ENCODE measurements at places on chromosomes 6 and 20.

DNA sequence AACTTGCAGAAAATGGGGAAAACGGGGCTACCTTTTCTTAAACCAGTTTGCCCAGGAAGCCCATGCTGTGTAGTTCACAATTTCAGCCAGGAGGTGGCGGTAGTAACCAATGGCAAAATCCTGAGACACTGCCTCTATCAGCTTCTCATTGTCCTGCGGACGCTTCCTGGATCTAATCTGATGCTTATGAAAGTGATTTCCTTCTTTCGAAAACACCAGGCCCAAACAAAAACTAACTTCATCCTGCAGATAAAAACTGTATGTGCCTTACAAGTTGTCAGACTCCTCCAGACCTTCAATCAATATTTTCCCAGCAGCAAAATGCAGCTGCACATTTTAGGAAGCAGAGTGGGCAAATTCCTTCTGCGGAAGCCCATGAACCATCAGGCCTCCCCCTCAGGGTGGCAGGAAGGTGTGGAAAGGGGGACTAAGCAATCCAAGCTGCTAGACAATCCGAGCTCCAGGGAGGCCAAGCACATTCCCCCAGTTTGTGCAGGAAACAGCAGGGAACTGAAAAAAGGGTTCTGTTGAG lies 88.5 kb downstream of the LY86 start:
- DNase-seq, result peak; percentile 61

DNA sequence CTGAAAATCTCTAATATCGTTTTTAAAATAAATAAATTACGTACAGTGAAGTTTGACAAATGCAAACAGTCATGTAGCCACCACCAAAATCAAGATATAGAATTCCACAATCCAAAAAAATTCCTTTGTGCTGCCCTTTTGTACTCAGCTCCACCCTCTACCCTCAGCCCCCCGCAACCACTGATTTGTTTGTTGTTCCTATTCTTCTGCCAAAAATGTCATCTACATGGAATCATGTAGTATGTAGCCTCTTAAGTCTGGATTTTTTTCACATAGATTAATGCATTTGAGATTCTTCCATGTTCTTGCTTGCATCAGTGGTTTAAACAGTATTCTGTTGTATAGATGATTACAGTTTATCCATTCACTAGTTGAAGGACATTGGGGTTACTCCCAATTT lies 8.5 kb upstream of the REPS1 start:
- no peak for DNase-seq

- no peak for DNase-seq
Measured at GRCh38 chr6:6943421-6943820, 164.3 kb upstream of the RREB1 start.

GRCh38 chr6:134553936-134554335 lies 236.0 kb upstream of the SGK1 start:
- no peak for DNase-seq

- DNase-seq, result no peak
Measured at GRCh38 chr6:34897716-34898115, 8.7 kb downstream of the ANKS1A start.

- no peak for DNase-seq
Measured at GRCh38 chr6:73690056-73690455, 5.9 kb upstream of the CD109 start.

GRCh38 chr6:14584450-14584849 lies 466.9 kb downstream of the CD83 start:
- no peak for DNase-seq

DNA sequence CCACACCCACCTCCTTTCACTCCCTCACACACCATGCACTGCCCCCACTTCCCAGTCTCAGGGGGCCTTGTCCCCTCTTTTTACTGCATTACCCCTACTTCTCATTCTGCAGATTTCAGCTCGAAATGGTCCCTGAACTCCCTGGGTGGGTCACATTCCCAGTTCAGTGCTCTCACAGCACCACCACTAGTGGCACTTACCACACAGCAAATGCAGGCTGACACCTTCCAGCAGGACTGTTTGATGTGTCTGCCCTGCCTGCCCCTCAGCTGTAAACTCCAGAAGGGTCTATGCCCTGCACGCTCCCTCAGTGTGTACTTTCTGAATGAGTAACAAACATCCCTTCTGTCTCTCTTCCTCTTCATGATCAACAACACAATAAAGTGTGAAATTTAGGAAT lies 4.0 kb downstream of the DYNLT1 start:
- DNase-seq, result no peak

DNA sequence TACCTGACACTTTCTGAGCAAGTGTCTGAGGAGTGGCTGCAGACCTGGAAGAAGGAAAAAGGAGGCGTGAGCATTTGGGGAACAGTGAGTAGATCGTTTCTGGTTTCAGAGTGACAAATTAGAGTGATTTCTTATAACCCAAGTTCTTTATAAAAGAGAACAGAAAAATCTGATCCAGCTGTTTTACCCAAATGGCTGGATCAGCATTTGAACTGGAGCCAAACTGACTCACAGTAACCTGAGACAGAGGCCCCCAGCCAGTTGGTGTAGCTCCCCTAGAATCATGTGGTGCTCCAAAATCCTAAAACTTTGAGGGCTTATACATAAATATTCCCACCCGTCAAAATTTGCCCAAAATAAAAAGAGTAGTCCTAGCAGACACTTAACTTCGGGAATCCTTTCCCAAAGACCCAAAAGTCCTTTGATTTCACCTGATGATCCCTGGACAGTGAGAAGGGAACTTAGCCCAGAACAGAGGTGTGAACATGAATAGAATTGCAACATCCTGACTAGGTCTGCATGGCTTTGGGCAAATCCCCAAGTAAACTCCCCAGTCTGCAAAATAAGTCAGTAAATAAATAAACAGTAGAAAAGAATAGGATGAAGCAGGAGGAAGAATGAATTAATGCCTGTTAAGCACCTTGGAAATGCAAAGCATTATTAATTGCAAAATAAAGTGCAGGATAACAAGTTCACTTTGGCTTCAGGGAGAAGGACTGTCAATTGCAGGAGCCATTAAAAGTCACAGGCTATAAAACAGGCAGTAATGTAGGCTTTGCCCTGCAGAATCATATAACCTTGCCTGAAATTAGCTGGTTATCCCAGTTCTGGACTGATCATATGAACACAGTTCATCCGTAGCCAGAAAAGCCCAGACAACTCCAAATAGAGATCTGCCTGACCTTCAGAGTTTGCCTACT lies 262.0 kb upstream of the JARID2 start:
- no peak for DNase-seq

- no peak for DNase-seq
Measured at GRCh38 chr20:13220194-13220903, 725 bp upstream of the ISM1 start.

DNA sequence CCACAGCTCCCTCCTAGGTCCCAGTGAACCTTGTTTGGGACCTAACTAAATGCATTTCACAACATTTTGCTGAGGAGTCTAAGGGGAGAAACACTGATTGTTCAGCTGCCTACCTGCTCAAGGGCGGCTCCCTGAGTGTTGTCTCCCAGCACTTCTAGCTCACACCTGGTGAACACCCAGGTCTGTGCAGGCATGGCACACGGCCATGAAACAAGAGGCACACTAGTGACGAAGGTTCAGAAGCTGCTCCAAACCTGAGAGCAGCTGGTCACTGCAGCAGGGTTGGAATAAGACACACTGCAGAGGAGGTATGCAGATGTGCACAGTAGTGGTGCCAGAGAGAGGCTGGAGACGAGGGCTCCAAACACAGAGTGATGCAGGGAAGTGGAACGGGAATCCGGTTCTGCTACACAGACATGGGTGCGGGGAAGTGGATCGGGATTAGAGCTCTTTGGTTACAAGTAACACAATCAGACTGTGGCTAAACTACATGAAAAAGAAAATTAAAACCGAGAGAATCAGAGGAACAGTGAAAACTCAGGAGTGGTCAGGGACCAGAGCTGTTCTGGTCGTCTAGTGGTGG lies 486.1 kb upstream of the CDH4 start:
- no peak for DNase-seq

DNA sequence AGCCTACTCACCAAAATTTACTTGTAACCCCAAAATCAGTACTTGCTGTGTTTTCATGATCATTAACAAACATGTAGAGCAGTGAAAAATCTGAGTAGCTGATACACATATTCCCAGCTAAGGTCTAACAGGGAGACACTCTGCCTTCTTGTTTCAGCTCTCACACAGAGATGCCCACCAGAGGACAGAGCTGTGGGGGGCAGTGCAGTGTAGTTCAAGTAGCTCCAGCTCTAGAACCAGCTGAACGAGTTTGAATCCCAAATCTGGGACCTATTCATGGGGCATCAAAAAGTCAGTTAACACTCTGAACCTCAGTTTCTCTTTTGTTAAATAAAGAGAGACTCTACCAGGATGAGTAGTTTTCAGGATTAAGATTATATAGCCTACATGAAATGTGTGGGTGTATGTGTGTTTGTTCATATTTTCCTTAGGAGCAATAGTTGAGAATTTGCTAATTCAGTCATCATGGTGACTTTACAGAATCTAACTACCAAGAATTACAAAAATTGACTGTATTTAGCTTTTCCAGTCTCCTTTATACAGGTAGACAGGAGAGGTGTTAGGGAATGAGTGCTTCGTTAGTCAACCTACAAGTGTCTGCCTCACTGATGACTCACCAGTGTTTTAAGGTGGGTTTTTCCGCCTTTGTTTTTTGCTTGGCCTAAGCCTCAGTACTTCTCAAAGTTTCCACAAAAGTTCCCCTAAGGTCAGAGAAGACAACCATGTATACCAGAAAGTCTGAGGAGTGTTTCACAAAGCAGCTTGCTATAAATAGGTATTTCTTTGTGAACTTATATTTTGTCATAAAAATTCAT lies 164.0 kb upstream of the RUNX2 start:
- DNase-seq, result no peak

DNA sequence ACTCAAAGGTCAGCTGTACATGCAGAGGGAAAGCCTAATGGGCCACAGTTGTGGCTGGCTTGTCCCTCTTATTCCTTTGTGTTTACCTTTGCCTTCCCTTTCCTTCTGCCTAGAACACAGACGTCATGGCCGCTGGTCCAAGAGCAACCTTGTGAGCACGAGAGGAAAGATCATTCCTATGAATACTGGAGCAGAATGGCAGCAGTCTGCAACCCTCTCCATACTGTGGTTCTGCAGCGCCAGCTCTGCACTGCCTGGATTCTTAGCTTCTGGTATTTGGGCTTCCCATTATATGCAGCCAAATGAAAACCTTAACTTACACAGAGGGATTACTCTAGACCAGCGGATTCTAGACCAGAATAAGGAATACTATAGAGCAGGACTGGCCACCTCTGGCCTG lies 12.4 kb downstream of the TBC1D7 start:
- no peak for DNase-seq

- DNase-seq, result no peak
Measured at GRCh38 chr6:38824243-38824894, 109.3 kb downstream of the DNAH8 start.

DNA sequence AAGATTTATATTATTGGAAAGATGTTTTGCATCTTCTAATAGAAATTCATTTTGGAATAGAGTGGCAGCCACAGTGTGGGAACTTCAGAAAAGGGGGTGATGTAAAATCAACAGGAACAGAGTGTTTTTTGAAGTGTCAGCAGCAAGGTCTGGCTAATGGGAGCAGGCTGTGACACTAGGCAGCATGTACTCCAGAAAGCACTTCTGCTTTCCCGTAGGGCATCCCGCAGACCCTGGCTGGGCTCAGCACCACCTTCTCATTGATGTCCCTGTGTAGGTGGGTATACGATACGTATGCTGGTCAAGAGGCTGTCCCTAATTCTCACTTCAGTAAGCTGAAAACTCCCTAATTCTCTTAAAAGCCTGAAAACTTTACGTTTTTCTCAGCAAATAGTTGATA lies 74.7 kb downstream of the EYA4 start:
- DNase-seq, result no peak

DNA sequence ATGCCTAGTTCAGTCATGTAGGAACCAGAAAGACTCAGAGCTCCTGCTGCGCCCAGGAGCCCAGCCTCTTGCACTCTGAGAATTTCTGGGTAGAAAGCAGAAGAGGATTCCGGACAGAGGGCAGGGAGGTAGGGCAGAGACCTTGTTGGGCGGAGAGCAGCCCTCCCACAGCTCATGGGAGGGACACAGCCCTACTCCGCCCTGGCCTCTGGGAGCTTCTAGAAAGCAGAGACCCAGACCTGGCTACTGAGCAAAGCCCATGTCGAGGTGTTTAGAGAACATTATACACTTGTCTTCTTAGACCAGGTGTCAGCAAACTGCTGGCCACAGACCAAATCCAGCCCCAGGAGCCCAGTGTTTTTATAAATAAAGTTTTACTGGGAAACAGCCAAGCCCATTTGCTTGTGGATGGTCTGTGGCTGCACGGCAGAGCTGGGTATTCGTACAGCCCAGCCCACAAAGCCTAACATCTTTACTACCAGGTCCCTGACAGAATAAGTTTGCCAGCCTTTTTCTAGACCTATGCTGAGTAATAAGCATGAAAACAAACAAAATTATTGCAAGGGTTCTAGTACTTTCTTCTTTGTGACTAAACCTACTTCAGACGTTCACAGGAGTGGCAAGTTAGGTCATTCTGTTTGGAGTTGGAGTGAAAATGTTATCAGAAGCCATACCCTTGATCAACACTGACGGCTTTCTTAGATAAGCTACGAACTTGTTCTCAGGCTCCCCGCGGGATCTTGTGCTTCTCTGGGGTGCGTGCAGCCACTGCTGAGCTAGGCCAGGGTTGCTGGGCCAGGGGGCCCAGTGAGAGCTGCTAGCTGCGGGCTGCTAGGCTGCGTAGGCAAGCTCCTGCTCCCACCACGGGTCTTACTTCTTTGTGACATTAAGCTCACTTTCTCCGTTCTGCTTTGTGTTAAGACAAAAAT lies 235.1 kb upstream of the FOXQ1 start:
- no peak for DNase-seq

GRCh38 chr6:141884850-141885249 lies 247.9 kb upstream of the GJE1 start:
- no peak for DNase-seq

GRCh38 chr6:26315274-26315673 lies 49.7 kb upstream of the BTN3A2 start:
- no peak for DNase-seq

DNA sequence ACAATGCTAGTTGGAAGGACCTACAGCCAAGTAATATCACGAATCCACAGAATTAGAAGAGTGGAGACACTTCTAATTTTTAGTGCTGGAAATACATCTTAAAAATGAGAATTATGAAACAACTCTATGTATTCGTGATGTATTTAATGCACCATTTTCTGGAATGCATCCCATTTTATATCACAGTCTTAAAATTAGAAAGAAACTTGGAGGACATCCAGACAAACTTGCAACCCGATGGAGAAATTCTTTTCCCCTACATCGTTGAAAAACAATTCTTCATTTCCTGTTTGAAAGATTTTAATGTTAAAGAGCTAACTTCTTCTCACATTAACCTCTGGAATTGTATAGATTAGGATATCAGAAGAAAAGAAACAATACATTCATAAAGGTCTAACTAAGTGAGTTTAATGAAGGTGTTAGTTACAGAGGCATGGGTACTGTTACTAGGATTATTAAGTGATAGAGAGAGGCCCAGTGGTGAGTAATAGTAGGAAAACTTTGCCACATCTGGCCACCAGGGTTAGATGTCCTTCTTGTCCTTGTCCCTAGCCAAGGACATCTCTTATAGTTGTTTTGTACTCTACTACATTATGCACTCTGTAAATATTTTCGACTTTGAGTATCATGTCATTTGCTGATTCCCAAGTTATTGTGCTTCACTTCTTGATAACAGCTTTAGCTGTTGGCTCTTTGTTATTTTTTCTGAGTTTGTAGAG lies 502.4 kb upstream of the PTCHD4 start:
- DNase-seq, result no peak
